HFFc6 (cell line): ENCODE measurements at places on chromosomes 1 and 21. TPM values are rescaled to one million over a fixed set of nuclear protein-coding genes. Genes with fewer than 3 reads are reported as not detected.

PRR9 gene
- not detected in 3 replicates for total RNA-seq

DNA sequence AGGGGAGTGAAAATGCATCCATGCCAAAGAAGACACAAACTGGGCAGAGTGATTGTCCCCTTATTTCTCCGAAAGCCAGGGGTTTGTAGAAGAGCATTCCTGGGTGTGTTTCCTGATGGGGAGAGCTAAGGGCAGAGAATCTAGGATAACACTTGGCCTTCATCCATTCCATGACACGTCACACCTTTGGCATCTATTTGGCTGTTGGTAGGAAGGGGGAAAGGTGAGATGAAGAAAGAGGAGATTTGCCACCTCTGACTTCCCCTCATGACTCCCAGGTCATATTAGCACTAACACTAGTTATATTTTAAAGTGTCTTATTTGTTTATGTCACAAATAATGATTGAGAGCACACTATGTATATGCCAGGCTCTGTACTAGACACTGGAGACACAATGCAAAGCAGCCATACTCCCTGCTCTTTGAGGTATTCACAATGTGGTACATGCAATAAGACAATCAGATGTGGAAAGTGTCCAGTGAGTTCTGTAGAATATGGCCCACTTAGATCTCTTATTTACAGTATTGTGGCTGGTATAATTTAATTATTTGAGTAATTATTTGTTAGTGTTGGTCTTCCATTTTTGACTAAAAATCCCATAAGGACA, 54.5 kb upstream of the GADD45A start:
- no peak overlapping the region for H3K27ac ChIP-seq
- H3K36me3 ChIP-seq, result peaks cover 14% of the 10 kb centered on the region
- H3K27me3 ChIP-seq, result peaks cover 1% of the 10 kb centered on the region; the same call in 1 of the 2 replicates
- H3K4me3 ChIP-seq, result no peak overlapping the region

CDK18 gene
- total RNA-seq, result 0.32 to 1.6 TPM (median 0.33 TPM) in 3 replicates

GRCh38 chr1:113429461-113430153, 39.3 kb downstream of the MAGI3 start:
- no peak overlapping the region for H3K4me3 ChIP-seq
- no peak overlapping the region for H3K27ac ChIP-seq
- DNase-seq, result no peak
- H3K27me3 ChIP-seq, result no peaks in the 10 kb centered on the region

SRRM1 gene
- total RNA-seq, result 117 to 129 TPM (median 122 TPM) in 3 replicates

DNA sequence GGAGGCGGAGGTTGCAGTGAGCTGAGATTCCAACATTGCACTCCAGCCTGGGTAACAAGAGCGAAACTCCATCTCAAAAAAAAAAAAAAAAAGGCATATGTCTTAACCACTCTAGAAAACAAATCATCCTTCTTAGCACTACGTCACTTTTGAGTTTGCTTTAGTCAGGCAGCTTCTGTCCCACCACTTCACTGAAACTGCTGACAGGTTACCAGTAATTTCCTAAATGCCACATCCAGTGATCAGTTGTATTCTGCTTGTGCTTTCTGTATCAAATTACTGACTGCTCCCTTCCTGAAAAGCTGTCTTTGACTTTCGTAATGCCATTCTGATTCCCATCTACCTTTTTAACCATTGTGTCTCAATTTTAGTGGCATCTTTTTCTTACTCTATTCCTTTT, 21.7 kb downstream of the RCOR3 start:
- no peak overlapping the region for H3K27ac ChIP-seq
- H3K27me3 ChIP-seq, result no peaks in the 10 kb centered on the region
- peaks cover 13% of the 10 kb centered on the region for H3K36me3 ChIP-seq
- no peak overlapping the region for H3K4me3 ChIP-seq
- H3K4me1 ChIP-seq, result no peaks in the 10 kb centered on the region; the same call in 1 of the 2 replicates

- DNase-seq, result no peak
- H3K36me3 ChIP-seq, result peaks cover 18% of the 10 kb centered on the region
- H3K27me3 ChIP-seq, result peaks cover 7% of the 10 kb centered on the region
- no peak overlapping the region for H3K27ac ChIP-seq
- H3K4me3 ChIP-seq, result no peak overlapping the region
Observed at GRCh38 chr21:43911015-43911934, 46.3 kb downstream of the AGPAT3 start.

DNA sequence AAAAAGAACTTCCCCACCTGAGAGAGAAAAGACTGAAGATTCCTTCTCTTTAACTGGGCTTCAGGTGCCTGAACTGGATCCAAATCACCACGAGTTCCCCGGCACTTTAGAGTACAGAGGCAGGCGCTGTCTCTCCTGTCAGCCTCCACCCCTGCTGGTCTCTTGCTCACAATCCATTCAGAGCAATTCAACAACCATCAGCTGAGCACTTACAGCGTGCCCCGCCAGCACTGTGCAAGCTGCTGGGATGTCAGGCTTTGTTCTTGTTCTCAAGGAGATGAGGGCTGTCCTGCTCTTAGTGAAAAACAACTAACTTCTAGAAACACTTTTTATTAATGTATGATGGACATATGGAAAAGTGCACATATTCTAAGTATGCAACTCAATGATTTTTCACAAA, 68.7 kb upstream of the VAMP3 start:
- no peaks in the 10 kb centered on the region for H3K4me1 ChIP-seq
- no peak overlapping the region for H3K27ac ChIP-seq
- no peaks in the 10 kb centered on the region for H3K36me3 ChIP-seq
- no peak overlapping the region for H3K4me3 ChIP-seq
- H3K27me3 ChIP-seq, result peaks cover 30% of the 10 kb centered on the region

NENF gene
- 47.4 to 59.0 TPM (median 48.8 TPM) in 3 replicates for total RNA-seq

GRCh38 chr1:76948846-76949245, 81.6 kb downstream of the ST6GALNAC5 start:
- DNase-seq, result no peak
- no peaks in the 10 kb centered on the region; the same call in 1 of the 2 replicates for H3K27me3 ChIP-seq
- H3K4me3 ChIP-seq, result peak overlapping the region; percentile 7
- peak overlapping the region; percentile 92 for H3K27ac ChIP-seq
- H3K36me3 ChIP-seq, result no peaks in the 10 kb centered on the region

GRCh38 chr1:170739803-170740202, 75.9 kb downstream of the PRRX1 start:
- peaks cover 84% of the 10 kb centered on the region for H3K36me3 ChIP-seq
- peaks cover 14% of the 10 kb centered on the region for H3K4me1 ChIP-seq
- peak overlapping the region; percentile 4; the same call in 1 of the 2 replicates for H3K27ac ChIP-seq
- peaks cover 5% of the 10 kb centered on the region for H3K27me3 ChIP-seq

CRABP2 gene
- 55.6 to 70.4 TPM (median 59.7 TPM) in 3 replicates for total RNA-seq

OR2L2 gene
- not detected in 3 replicates for total RNA-seq

GRCh38 chr1:165524639-165525285, 19.0 kb upstream of the LRRC52 start:
- H3K36me3 ChIP-seq, result no peaks in the 10 kb centered on the region
- H3K4me3 ChIP-seq, result no peak overlapping the region
- peaks cover 2% of the 10 kb centered on the region for H3K27me3 ChIP-seq
